Left renal cortex interstitium (tissue), 4 donors: ENCODE measurements at places on chromosomes 2 and 18.

DNA sequence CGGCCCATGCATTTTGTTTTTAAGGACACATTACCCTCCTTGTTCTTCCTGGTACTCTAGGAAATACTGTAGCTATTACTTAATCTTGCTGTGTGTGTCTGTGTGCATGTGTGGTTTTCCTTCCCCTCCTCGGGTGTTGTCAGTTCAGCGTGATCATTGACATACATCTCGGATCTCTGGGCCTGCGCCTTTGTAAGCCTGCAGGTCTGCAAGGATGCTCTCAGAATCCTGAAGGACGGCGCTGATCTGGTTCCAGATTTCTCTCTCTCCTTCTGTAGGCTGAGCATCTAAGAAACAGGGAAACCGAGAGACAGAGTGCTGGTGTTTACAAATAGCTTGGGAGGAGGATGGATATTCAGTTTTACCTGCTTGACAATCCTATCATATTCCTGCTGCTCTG lies 100.2 kb downstream of the CYRIA start:
- no peak for DNase-seq

GRCh38 chr2:152367547-152368390 lies 32.8 kb downstream of the FMNL2 start:
- DNase-seq, result no peak

DNA sequence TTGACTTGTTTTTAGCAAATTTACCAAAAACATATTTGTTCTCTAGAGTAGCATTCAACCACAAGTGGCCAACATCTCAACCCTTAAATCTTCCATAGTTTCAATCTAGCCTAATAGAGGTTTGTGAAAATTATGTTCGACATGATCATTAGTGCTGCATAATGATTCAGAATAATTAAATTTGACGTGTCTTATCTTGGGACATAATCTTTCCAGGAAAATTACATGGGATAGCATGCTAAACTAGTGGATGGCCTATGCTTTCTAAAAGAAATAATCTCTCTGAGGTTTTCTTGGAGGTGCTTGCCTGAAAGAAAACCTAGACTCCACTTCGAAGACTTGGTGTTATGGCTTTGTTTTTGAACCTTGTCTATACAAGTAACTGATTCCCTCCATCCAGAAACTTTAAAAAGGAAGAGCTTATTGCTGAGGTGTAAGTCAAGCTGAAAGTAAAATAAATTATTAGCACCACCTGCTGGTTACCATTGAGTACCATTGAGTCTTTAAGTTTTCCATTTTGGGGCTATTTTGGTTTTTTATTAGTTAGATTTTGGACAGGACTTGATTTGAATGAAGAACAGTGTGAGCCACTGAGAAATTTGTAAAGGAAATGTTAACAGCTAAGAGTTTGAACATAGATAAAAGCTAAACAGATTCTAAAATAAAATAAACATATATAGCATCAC lies 32.7 kb downstream of the COX7A2L start:
- no peak for DNase-seq

DNA sequence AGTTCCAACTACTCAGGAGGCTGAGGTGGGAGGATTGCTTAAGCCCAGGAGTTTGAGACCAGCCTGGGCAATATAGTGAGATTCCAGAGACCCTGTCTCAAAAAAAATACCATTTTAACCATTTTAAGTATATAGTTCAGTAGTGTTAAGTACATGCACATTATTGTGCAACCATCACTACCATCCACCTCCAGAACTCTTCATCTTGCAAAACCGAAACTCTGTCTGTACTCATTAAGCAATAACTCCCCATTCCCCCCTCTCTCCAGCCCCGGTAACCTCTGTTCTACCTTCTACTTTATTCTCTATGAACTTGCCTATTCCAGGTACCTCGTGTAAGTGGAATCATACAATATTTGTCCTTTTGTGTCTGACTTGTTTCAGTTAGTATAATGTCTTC lies 86.4 kb downstream of the GFPT1 start:
- no peak for DNase-seq

DNA sequence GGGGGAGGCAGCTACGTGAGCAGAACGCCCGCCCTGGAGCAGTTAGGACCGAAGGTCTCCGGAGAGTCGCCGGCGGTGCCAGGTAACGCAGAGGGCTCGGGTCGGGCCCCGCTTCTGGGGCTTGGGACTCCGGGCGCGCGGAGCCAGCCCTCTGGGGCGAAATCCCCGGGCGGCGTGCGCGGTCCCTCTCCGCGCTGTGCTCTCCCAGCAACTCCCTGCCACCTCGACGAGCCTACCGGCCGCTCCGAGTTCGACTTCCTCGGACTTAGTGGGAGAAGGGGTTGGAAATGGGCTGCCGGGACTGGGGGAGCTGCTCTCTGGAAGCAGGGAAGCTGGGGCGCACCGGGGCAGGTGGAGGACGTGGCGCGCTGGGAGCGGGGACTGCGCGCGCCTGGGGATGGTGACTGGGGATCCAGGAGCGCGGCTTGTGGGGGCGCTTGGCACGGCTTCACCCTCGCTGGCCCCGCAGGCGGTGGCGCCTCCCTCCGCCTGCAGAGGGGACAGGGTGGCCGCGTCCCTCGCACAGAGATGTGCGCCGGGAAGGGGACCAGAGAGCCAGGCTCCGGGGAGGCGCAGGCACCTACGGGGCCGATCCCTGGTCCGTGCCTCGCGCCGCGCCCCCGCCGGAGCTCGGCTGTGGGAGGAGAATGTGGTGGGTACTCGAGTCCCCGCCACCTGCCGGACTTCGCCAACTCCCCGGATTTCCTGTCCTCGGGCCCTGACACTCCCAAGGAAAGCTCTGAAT lies 688 bp downstream of the CDH20 start:
- DNase-seq, result no peak

DNA sequence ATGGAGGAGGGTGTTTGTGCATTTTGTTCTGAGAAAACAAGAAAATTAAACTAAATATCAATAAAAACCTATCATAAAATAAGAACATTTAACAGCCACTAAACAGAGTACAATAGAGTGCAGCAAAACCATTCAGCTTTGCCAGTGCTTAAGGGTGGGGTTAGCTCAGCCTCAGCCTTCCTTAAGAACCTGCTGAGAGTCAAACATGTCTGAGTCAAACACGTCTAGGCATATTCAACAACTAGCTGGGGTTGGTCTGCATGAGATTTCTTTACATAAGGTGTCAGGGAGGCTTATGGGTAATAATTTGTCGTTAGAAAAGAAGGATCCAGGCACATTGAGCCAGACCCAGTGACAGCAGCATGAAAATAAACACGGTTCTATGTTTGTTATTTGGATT lies 298.2 kb downstream of the SP3 start:
- DNase-seq, result no peak

GRCh38 chr2:199336546-199336945 lies 121.2 kb downstream of the SATB2 start:
- DNase-seq, result no peak

DNA sequence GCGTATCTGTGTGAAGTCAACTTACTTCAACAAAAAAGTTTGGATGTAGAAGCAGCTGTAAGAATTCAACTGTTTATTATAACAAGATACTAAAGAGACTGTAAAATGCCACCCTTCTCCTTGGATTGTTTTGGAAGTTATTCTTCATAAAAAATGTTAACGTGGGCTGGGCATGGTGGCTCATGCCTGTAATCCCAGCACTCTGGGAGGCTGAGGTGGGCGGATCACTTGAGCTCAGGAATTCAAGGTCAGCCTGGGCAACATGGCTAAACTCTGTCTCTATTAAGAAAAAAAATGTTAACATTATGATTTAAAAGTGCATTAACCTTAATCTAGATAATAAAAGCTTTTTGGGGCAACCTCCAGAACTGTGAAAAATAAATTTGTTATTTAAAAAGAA lies 7.7 kb downstream of the CIAO1 start:
- DNase-seq, result no peak

- no peak for DNase-seq
These were observed 55.1 kb downstream of the RHOB start for GRCh38 chr2:20501974-20502373.

DNA sequence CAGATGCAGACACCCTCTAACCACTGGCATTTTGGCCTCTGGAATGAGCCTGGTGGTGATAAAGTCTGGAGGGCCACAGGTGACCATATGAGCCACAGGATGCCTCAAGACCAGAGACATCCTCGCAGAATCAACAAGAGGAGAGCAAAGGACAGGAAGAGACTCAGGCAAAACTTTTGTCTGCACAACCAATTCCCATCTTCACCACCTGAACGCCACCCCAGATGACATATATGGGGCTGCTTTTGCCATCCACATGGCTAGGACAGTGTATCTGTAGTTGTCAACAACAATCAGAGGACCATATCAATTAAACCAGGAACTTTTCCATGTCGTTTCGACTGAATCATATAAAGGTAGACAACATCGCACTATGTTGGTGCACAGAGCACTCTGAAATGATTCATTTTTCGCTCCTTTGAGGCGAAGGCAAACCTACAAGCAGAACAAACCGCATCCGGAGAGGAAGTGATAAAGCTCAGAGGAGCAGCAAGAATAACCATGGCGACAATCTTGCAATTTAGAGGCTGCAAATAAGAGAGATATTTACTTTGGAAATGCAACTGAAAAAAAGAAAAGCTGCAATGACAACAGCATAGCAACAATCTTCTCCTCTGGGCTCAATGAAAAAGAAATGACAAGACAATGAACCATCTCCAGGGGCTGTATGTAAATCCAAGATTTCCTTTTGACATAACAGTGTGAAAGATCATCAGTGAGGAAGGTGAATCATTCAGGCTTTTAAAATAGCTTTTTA lies 204.5 kb downstream of the ARL4C start:
- no peak for DNase-seq

DNA sequence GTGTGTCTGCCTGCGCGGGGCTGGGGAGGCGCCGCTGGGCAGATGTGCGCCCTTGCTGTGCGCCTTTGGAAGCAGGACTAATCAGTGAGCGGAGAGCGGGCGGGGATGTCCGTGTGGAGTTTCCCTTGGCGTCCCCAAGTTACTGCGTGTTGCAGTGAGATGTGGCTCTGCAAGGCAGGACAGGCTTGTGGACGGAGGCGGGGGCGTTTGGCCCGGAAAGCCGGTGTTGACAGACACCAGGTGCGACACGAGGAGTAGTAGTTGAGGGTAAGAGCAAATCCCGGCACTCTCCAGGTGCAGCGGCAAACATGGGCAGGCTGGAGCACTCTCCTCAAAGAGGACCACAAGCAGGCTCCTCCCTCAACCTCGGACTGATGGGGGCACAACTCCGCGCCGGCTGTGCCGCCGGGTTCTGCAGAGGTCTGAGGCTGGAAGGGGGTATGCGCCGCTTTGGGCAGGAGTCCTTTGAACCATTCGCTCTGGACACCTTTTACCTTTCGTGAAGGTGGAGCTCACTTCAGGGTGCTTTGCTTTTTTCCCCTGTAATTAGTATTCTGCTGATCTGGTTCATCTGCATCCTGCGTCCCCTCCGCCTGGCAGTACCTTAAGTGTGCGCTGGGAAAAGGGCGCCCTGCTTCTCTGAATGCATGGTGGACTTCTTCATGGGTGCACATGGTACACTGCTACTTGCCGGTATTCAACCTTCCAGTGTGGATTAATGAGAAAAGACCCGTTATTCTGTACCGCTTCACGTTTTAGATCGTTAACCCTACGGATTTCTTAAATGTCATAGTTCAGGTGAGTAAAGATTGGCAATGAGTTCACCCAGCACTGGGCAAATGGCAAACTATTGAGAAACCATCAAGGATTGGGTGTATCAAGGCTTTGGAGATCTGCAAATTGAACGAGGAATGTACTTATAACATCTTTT lies 608 bp downstream of the CDH7 start:
- no peak for DNase-seq

DNA sequence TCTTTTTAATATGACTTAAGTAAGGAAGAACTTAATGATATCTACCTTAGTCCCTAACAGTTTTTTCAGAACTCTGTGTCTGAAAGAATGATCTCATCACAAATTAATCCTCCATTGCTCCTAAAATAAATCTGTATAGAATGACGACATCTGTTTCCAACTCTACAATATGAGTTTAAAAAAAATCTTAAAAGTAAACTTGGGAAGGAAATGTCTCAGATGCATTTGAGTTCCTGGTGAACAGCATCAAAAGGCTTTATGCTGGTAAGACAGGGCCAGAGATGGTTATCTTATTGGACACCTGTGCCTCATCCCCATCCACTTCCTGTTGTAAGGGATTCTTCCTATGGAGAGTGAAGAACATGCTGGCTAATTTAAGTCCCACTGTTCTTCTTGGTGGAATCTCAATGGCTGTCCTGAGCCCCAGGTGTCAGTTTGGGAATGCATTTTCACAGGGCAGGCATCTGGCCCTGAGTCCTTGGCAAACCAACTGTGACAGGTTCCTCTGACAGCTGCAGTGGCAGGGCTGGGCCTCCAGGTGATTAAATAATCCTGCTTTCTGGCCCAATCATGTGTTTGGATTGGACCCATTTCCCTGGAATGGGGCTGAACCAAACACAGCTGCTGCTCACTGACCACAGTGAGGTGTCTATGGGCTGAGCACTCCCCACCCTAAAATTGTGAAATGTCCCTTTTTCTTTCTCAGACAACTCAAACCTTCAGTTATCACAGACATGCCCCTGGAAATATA lies 12.9 kb upstream of the NCKAP5 start:
- no peak for DNase-seq

DNA sequence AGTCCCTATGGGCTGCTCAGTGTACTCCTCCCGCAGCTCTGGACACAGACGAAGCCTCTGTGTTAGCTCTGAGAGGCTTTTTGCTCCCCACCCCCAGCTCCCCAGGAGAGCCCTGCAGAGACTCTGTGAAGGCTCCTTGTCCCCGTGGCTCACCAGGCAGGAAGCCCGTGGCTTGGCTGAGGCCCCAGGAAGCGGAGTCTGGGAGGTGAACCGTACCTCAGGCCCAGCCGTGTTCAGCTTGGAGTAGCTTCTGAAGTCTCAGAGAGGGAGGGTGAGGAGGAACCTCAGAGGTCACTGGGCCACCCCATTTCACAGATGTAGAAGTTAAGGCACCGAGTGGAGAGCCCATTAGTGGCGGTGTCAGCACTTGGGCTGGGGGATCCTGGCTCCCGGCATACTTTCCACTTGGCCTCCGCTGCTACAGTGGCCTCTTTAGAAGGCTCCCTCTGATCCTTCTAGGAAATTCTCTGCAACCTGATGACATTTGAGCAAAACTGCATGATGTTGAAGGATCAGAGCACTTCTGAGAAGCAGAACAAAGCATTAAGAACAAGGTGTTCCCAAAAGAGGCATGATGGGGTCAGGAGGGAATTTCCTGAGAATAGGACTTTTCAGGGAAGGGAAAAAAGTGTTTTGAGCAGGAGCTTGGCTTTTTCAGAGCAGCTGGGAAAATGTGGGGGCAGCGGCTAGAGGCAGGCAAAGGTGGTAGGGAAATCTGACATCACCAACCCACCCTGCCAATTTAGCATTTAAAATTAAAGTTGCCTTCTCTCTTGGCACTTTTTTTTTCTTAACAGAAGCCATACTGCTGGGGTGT lies 79.1 kb downstream of the MCFD2 start:
- no peak for DNase-seq
